ENCODE measurements at places on chromosomes 4 and X. TPM values are rescaled to one million over a fixed set of nuclear protein-coding genes. Genes with fewer than 3 reads are reported as not detected.

The VEGFD gene
- 0.07 TPM for total RNA-seq

The SLC7A11 gene
- total RNA-seq = 7.6 TPM

The SPANXN3 gene
- total RNA-seq = not detected

The VEGFC gene
- 26.8 TPM for total RNA-seq

The KLB gene
- 0.07 TPM for total RNA-seq

The ATP7A gene
- total RNA-seq = 6.7 TPM

The JAKMIP1 gene
- not detected for total RNA-seq

The EPHA5 gene
- total RNA-seq = not detected

The AGA gene
- 21.6 TPM for total RNA-seq

The CENPVL3 gene
- total RNA-seq = not detected

The WDR1 gene
- total RNA-seq = 179 TPM
